SJCRH30 (cell line): ENCODE measurements at places on chromosomes 1 and 21. TPM values are rescaled to one million over a fixed set of nuclear protein-coding genes. Genes with fewer than 3 reads are reported as not detected.

Gene MROH7
- total RNA-seq = not detected in 2 replicates

Gene SYNC
- total RNA-seq = 1.1 and 1.6 TPM in 2 replicates

Gene CCT8
- total RNA-seq = 438 and 460 TPM in 2 replicates

Gene DLGAP3
- 0.81 and 0.89 TPM in 2 replicates for total RNA-seq

Gene HCN3
- total RNA-seq = 1.6 and 1.7 TPM in 2 replicates

Gene CFAP74
- total RNA-seq = not detected in 2 replicates

Gene ZSWIM5
- total RNA-seq = 0.08 and 0.18 TPM in 2 replicates

Gene CDKN2C
- 66.6 and 71.1 TPM in 2 replicates for total RNA-seq

- no peaks in the 10 kb centered on the region for H3K4me1 ChIP-seq
- H3K36me3 ChIP-seq = peaks cover 67% of the 10 kb centered on the region
- DNase-seq = no peak
- no peak overlapping the region for H3K27ac ChIP-seq
Measured at GRCh38 chr1:41144285-41144684, 97.8 kb downstream of the SCMH1 start.

GRCh38 chr1:154767315-154768240 lies 102.5 kb downstream of the KCNN3 start:
- DNase-seq = peak; percentile 97
- H3K27me3 ChIP-seq = no peaks in the 10 kb centered on the region
- H3K4me3 ChIP-seq = no peak overlapping the region

DNA sequence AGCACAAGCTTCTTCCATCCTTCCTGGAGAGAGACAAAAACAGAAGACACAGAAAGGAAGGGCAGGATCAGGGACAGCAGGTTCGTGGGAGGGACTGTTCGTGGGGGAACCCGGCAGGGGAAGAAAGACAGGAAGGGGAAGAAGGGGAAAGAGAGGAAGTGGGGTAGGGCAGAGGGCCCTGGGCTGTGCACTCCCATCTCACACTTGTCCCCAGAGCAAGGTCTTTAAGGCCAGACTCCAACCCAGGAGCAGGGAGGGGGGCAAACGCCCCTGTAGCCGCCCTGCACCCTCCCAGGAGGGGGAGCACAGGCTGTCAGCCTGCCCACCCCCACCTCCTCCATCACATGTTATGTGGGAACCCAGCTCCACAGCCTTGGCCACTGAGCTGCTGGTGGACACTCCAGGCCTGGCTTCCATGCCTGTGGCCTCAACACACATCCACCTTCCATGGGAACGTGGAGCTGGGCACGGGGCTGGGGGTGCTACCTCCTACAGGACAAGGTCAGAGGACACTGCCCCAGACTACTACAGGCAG lies 9.3 kb downstream of the SLC19A1 start:
- no peaks in the 10 kb centered on the region for H3K4me1 ChIP-seq
- no peak overlapping the region for H3K4me3 ChIP-seq
- no peak for DNase-seq
- no peaks in the 10 kb centered on the region for H3K27me3 ChIP-seq
- peaks cover 24% of the 10 kb centered on the region for H3K36me3 ChIP-seq

DNA sequence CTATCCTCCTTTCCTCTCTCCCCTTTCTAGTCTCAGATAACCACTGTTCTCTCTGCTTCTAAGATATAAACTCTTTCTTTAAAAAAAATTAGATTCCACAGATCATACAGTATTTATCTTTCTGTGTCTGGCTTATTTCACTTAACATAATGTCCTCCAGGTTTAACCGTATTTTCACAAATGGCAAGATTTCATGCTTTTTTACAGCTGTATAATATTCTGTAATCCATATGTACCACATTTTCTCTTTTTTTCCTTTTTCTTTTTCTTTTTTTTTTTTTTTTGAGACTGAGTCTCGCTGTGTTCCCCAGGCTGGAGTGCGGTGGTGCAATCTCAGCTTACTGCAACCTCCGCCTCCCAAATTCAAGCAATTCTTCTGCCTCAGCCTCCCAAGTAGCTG lies 5.1 kb upstream of the SLC16A1 start:
- peaks cover 32% of the 10 kb centered on the region for H3K36me3 ChIP-seq
- no peak overlapping the region for H3K27ac ChIP-seq
- no peaks in the 10 kb centered on the region for H3K4me1 ChIP-seq
- no peaks in the 10 kb centered on the region for H3K27me3 ChIP-seq
- no peak overlapping the region for H3K4me3 ChIP-seq
- no peak for DNase-seq

DNA sequence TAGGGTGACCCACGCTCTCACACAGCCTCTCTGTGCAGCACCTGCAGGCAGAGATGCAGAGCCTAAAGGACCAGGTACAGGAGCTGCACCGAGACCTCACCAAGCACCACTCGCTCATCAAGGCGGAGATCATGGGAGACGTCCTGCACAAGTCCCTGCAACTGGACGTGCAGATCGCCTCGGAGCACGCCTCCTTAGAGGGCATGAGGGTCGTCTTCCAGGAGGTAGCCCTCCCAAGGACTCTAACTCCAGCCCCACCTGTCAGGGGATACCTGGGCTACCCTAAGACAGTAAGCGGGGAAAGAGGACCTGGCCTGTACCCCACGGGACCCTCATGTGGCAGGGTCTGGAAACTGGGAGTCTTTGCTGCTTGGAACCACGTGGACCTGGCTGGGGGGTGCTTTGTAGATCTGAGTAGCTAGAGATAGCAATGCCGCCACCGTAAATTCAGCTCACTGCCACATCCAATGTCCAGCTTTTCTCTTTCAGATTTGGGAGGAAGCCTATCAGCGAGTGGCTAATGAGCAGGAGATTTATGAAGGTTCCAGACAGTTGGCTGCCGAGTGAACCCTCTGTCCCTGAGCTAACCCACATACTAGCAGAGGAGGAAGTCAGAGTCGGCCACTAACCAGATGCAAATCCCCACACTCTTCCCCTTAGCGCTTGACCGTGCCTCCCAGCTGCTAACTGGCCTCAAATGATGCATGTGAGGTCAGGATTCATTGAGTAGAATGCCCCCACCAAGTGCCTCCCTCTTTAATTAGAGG lies 6.5 kb downstream of the RNF207 start:
- no peaks in the 10 kb centered on the region for H3K36me3 ChIP-seq
- 0 out of 2 replicates have a peak, but pooled peaks cover 3% of the 10 kb centered on the region for H3K27me3 ChIP-seq
- DNase-seq = no peak

GRCh38 chr1:171727778-171728177 lies 14.1 kb downstream of the VAMP4 start:
- H3K27me3 ChIP-seq = no peaks in the 10 kb centered on the region
- no peaks in the 10 kb centered on the region for H3K4me1 ChIP-seq
- no peak overlapping the region for H3K4me3 ChIP-seq
- DNase-seq = no peak

DNA sequence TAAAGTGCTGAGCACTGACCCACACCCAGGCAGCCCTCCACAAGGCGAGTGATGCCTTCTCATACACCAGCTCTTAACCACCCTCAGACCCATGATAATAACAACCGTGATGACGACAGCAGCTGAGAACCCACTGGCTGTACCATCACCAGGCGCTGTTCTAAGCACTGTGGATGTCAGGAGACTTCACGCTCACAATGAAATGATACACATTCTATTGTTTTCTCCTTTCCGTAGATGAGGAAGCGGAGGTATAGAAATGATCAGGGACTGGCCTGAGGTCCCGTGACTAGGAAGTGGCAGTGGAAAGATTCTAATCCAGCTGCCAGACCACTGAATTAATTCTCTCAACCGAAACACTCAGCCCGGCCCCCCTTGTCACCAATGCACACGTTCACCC lies 32.6 kb downstream of the SDC3 start:
- no peak overlapping the region for H3K4me3 ChIP-seq
- H3K4me1 ChIP-seq = peaks cover 42% of the 10 kb centered on the region
- H3K36me3 ChIP-seq = peaks cover 72% of the 10 kb centered on the region
- DNase-seq = no peak
- no peaks in the 10 kb centered on the region for H3K27me3 ChIP-seq

GRCh38 chr1:233998891-233999290 lies 94.4 kb downstream of the SLC35F3 start:
- peaks cover 16% of the 10 kb centered on the region for H3K4me1 ChIP-seq
- no peaks in the 10 kb centered on the region for H3K27me3 ChIP-seq
- H3K36me3 ChIP-seq = no peaks in the 10 kb centered on the region
- H3K27ac ChIP-seq = peak overlapping the region; percentile 89
- DNase-seq = peak; percentile 84
- H3K4me3 ChIP-seq = peak overlapping the region; percentile 33

- H3K27ac ChIP-seq = no peak overlapping the region
- no peaks in the 10 kb centered on the region for H3K36me3 ChIP-seq
- peak; percentile 40 for DNase-seq
- H3K27me3 ChIP-seq = no peaks in the 10 kb centered on the region
Measured at GRCh38 chr1:222757646-222758268, 20.8 kb downstream of the FAM177B start.

DNA sequence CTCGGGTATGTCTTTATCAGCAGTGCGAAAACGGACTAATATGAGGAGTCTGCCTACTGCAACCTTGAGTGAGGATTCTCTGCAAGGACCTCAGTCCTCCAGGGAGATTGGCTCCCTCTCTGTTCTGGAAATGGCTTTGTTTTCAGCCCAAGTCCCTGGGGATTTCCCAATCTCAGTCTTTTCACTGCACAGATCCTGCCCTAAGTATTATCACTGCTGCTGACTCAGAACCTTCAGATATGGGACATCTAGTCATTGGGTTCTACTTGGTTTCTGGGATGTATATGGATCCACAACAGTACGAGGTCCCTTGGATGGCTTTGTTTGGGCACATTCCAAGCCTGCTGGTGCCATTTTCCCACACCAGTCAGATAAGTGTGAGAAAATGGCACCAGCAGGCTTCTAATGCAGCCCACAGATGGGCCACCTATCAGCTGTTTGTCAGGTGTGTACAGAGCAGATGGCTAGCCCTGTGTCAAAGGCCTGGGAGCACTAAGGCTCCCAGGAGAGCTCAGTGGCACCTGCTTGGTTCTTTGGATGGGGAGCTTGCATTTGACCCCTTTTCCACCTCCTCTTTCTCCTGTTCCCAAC lies 27.4 kb downstream of the ELF3 start:
- no peaks in the 10 kb centered on the region for H3K36me3 ChIP-seq
- no peaks in the 10 kb centered on the region for H3K27me3 ChIP-seq
- no peak overlapping the region for H3K4me3 ChIP-seq
- peaks cover 4% of the 10 kb centered on the region for H3K4me1 ChIP-seq
- H3K27ac ChIP-seq = no peak overlapping the region
- DNase-seq = no peak

GRCh38 chr1:223730479-223731132 lies 18.3 kb downstream of the CAPN2 start:
- peak overlapping the region; percentile 86 for H3K27ac ChIP-seq
- peak overlapping the region; percentile 6; the same call in 1 of the 2 replicates for H3K4me3 ChIP-seq
- DNase-seq = peak; percentile 79
- no peaks in the 10 kb centered on the region for H3K27me3 ChIP-seq
- H3K4me1 ChIP-seq = peaks cover 61% of the 10 kb centered on the region
- H3K36me3 ChIP-seq = peaks cover 27% of the 10 kb centered on the region

DNA sequence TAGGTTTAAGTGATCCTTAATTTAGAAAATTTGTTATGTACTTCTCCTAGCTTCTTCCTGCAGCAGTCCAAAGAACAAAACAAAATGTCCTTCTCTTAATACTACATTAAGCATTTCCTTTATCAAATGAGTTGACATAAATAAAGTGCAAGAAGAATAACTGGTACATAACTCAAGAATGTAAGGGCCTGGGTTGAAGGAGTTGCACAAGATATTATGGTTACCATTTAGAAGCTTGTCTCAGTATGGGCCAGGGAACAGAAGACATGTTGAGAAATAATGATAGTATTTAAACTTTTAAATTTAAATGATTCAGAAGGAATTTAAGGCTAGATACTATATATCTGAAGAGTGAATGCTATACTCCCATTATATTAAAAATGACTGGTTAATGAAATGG lies 23.5 kb downstream of the SUCO start:
- H3K27ac ChIP-seq = no peak overlapping the region
- H3K36me3 ChIP-seq = peaks cover 4% of the 10 kb centered on the region; the same call in 1 of the 2 replicates
- no peaks in the 10 kb centered on the region for H3K27me3 ChIP-seq
- no peak overlapping the region for H3K4me3 ChIP-seq

- H3K4me1 ChIP-seq = peaks cover 7% of the 10 kb centered on the region; the same call in 1 of the 2 replicates
- H3K36me3 ChIP-seq = no peaks in the 10 kb centered on the region
- no peak for DNase-seq
- H3K4me3 ChIP-seq = no peak overlapping the region
- H3K27me3 ChIP-seq = no peaks in the 10 kb centered on the region
Measured at GRCh38 chr1:242764161-242764560, 239.7 kb upstream of the PLD5 start.

DNA sequence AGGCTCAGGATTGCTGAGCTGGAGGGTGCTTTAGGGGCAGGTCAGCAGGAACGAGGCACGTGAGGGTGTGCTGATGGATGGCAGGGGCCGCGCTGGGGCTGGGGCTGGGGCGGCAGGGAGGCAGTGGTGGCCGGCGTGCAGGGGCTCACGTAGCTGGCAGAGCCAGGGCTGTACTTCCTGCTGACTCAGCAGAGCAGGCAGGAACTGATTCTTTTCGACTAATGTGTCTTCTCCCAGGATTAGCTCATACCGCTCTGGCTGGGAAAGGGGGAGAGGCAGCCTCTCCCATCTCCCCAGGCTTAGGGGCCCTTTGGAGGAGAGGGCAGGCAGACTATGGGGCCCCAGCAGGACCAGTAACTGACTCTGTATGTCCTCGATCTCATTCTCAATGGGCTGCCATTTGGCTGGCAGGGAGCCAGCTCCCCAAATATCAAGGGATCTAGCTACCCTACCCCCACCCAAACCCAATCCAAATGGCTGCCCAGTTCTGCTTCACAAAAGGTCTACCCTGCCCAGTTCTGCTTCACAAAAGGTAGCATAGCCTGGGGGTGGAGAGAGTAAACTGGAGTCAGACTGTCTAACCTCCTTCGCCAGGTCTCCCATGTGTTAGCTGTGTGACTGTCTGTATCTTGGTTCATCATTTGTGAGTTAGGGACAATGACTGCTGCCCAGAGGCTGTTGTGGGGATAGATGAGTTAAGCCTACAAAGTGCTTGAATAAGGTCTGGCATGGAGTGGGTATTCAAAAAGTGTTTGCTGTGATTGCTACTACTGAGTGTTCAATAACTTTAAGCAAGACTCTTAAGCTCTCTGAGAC lies 100.1 kb upstream of the SLC2A1 start:
- no peaks in the 10 kb centered on the region for H3K36me3 ChIP-seq
- no peak overlapping the region for H3K27ac ChIP-seq
- peaks cover 9% of the 10 kb centered on the region for H3K4me1 ChIP-seq
- no peaks in the 10 kb centered on the region for H3K27me3 ChIP-seq

DNA sequence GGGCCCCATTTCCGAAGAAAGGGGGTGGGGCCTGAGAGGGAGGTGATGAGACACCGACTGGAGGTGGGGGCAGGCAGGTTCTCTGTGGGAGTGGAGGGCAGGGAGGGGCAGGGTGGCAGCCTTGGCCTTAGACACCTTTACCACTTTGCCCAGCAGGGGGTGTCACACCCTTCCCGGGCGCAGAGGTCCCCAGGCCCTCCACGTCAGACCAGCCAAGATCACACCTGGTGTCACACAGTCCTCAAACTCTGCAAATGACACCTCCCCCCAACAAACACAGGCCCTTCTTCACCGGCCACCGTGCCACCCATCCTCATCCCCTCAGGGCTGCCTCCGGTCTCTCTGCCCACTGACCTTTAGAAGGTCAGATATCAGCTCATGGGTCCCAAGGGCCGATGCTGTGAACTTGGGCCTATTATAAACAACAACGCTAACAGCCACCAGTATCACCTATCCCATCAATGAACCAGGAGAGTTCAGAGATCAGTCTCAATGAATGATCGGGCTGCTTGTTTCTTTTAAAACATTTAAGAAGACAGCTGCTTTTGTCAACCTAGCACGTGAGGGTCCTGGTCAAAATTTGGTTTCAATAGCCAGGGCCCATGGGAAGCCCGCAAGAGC lies 103.9 kb downstream of the CASZ1 start:
- peak; percentile 57 for DNase-seq
- 0 out of 2 replicates have a peak, but pooled peaks cover 2% of the 10 kb centered on the region for H3K4me1 ChIP-seq
- peaks cover 10% of the 10 kb centered on the region; the same call in 1 of the 2 replicates for H3K27me3 ChIP-seq
- H3K36me3 ChIP-seq = no peaks in the 10 kb centered on the region

GRCh38 chr1:154324669-154325582 lies at the start of gene ATP8B2:
Gene ATP8B2, plus strand, starts transcription at chr1:154325525. Its CDS starts 2,617 bp downstream, at chr1:154328142.
- DNase-seq = peak; percentile 82
- peak within 1 kb of the TSS; percentile 78 for H3K4me3 ChIP-seq
- H3K36me3 ChIP-seq = no peaks in the 10 kb centered on the region
- H3K27me3 ChIP-seq = no peaks in the 10 kb centered on the region
- H3K4me1 ChIP-seq = peaks cover 6% of the 10 kb centered on the region; the same call in 1 of the 2 replicates
